ENCODE measurements at places on chromosomes 5 and 9.

DNA sequence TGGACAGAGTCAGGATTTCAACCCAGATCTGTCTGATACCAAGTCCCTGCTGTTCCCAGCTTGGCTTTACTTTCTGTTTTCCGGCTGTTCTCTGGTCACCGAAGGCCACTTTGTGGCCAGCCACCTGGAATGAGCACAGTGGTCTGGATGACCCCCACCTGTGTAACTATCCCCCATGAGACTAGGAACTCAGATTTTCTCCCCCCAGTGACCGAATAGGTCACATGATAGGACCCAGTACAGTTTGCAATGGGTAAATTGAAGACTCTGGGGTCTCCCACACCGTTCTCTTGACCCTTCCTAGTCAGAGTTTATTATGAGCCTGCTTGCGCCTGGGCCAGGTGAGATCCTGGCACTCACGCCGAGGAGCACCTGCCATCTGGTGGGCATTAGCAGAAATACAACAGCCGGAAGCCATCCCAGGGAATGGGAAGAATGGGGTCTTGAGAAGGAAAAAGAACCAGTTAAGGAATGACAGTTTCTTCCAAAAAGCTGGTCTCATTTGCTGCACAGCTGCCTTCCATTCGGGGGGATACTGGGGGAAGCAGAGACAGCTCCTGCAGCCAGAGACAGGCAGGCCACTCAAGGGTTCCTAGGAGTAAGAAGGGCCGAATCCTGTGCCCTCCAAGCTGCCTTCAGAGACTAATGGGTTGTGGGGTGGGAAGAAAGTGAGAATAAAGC, 7.1 kb downstream of the PHYHD1 start:
- DNase-seq: peak; percentile 12

- DNase-seq: peak; percentile 61
Observed at GRCh38 chr5:135977375-135977928, 22.7 kb upstream of the LECT2 start.

DNA sequence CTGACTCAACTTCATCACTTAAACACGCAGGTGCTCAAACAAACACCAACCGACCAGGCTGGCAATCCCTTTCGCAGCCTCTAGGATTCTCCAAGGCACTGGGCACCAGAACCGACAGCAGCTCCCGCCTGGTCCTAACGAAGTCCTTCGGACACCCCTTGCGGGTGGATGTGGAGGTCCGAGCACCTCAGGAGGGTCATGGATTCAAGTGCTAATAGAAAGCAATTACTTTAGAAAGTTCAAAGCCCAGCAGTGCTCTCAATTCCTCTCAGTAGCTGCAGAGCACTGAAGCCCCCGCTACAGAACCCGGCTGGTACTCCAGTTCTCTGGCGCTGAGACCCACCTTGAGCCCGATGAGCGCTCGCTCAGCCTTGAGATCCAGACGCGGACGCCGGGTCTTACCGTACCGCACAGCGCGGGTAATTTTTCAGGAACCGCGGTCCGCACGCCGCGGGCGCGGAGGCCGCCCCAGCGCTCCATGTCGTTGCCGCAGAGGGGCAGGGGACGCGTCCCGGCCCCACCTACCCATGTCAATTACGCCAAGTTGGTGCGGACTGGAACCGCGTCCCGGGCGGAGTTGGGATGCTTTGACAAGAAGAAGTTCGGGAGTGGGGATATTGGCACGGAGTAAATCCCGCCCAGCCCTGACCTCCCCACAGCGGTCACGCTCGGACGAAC, 638 bp downstream of the MARCHF3 start:
- DNase-seq: peak; percentile 40

DNA sequence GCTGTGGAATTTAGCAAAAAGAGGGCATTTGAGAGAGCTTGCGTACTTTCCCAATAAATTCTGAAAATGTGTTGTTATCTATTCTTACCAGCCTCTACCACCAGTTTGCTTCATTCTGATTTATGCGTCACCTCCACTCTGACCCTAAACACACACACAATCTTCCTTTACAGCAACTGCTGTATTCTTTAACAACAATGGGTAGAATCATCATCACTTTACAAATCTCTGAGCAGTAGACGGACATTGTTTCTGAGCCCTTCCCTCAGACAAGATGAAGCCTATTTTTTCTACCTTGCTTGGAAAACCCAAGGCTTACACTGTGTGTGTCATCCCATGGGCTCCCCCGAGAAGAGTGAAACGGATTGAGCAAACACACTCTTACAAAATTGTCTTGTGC, 83.1 kb upstream of the RASA1 start:
- no peak for DNase-seq

DNA sequence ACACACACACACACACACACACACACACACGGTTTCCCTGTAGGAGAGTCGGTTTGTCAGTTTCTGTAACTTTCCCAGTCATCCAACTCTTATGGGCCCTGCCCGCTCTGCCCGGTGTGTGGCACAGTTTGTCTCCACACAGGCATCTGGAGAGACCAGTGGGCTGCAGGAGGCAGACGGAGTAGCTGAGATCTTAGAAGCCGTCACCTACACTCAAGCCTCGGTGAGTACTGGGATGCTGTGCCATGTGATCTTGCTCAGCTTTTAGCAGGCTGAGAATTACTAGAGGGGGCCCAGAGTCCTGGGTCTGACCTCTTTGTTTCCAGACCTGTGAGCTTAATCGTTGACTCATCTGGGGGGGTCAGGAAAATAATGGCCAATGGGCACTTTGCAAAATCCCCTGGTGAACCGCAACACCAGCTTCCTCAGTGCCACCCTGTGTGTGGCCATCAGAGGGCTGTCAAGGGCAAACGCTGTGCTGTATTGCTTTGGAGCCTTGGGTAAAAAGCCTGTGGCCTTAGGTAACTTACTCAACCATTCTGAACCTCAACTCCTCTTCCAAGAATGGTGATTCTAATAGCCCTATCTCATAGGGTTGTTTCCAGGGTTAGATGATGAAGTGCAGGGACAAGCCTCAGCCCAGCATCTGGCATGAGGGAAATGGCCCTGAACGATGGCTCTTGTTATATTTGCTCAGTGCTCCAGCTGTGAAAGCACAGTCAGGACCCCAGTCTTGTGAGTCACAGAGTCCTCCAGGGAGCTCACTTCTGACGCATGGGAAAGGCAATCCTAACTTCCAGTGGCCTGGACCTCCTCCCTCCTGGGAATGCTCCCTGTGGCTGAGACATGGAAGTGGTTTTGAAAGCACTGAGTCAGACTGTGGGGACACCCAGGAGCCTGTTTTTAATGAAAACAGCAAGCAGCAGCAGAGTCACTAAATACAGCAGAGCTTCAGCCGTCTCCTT, 45.6 kb downstream of the COL15A1 start:
- DNase-seq: peak; percentile 100

DNA sequence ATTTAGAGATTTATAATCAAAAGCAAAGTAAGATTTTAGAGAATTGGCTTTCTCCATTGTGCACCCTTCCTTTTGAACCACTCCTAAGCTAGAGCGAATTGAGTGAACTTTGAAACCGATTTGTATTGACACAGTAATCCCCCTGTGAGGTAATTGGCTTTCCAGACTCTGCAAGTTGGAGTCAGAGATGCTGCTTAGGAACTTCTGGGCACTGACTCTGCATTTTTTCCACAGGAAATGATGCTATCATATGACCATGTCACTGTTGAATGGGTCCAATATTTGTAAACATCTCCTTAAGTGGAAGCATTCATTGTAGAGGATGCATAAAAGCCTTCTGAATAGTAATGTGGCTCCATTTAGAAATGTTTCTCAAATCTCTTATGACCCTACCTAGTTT, 394.4 kb upstream of the ZNF608 start:
- DNase-seq: peak; percentile 80

DNA sequence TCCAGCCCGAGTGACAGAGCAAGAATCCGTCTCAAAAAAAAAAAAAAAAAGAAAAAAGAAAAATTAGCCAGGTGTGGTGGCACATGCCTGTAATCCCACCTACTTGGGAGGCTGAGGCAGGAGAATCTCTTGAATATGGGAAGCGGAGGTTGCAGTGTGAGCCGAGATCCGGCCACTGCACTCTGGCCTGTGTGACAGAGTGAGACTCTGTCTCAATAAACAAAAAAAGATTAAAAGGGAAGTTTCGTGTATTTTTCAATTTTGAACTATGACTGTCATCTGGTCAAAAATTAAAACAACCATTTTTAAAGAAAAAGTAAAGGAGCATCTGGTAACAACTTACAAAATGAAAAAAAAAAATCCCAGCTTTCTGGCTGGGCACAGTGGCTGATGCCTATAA, 36.3 kb upstream of the PLIN2 start:
- DNase-seq: no peak

DNA sequence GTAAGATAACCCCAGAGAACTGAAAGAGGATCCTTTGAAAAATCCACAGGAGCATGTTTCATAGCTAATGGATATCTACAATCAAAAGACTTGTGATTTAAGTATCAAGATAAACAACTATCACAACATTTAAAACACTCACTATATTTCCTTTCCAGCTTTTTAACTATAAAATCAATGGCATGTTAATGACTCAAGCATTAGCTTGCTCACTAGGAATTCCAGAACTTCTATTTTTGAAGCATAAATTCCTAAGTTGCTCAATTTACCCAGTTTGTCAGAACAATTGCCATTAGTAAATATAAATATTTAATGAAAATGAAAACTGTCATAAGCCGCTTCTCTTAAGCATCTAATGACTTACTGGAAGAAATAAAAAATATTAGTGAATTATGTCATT, 355.3 kb downstream of the PRELID2 start:
- no peak for DNase-seq

GRCh38 chr5:110439296-110439695, 287.2 kb downstream of the TMEM232 start:
- DNase-seq: no peak

DNA sequence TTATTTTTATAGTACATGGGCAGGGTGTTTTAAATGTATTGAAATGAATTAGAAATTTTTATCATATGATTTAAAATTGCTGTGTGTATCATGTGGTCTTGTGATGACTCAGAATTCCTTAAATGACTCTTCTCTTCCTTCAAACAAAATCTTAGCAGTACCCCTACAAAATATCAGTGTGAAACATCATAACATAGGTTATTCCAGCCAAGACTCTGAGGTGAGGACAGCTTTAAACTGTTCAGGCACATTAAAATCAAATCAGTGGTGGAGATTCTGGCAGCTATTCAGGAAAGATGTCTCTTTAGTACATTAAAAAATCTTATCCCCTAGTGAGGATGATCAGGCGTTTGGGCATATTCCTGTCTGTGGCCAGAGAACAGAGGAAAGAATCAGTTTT, 174.0 kb downstream of the MAN2A1 start:
- peak; percentile 38 for DNase-seq

DNA sequence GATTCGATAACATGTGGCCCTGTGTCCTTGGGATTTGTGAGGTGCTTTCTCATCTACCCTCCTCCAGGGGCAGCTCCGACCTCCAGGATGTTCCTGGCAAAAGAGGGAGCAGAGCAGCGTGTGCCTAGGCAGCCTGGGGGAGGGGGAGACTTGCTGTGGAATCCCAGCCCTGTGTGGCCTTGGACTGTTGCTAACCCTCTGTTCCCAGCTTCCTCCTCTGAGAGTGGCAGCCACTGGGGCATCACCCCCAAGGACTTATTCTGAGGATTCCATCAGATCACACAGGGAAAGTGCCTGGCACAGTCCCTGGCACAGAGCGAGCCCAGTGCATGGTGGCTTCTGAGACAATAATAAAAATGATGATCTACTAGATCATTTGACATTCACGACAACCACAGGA, 265.1 kb upstream of the MVB12B start:
- DNase-seq: no peak

- DNase-seq: no peak
Observed at GRCh38 chr5:173891308-173892116, 3.4 kb downstream of the CPEB4 start.

DNA sequence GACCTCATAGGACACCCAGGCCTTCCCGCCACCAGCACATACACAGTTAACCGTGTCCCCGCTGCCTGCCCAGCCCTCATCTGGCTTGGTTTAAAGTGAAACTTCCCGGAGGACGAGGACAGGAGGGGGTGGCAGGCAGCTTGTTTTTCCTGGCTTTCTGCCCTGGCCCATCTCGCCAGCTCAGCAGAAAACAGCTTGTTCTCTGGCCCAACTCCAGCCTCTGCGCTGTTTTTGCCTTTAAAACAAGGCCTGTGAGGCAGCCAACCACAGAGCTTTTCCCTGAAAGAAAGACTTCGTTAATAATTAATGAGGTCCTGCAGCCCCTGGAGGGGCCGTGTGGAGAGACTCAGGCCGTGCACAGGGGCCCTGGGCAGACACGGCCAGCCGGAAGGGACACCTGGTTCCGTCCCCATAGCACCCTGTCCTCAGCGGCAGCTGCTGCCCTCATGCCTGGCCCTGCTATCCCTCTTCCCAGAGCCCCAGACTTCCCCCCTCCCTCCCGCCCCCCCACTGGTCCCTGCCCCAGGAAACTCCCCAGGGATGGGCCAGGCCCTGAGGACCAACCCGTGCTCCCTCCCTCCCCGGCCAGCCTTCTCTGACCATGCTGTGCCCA, 108.7 kb downstream of the RXRA start:
- peak; percentile 93 for DNase-seq

GRCh38 chr5:25190521-25191000, 545.8 kb upstream of the CDH10 start:
- no peak for DNase-seq

- no peak for DNase-seq
Observed at GRCh38 chr9:34382054-34382453, 5.4 kb upstream of the MYORG start.

GRCh38 chr5:158283397-158283796, 424.5 kb upstream of the CLINT1 start:
- no peak for DNase-seq

GRCh38 chr9:27870404-27870803, 297.1 kb upstream of the C9orf72 start:
- DNase-seq: no peak

DNA sequence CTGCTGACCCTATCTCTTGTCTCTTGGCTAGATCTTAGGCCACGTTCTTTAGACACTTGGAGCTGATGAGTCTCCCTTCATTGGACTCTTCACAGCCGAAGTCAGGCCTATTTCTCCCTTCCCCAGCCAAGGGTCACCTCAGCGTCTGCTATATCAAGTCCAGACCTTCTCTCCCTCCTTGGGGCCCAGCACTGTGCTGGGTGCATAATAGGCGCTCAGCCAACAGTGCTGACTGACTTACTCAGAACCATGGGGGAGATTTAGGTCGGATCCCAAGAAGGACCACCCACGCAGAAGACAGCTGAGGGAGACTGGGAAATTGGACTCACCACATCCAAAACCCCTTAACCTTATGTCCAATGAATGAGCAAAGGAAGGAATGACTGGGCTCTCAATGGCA, 5.6 kb upstream of the AMBP start:
- DNase-seq: no peak

- DNase-seq: no peak
Observed at GRCh38 chr5:27015758-27016157, 22.6 kb downstream of the CDH9 start.

DNA sequence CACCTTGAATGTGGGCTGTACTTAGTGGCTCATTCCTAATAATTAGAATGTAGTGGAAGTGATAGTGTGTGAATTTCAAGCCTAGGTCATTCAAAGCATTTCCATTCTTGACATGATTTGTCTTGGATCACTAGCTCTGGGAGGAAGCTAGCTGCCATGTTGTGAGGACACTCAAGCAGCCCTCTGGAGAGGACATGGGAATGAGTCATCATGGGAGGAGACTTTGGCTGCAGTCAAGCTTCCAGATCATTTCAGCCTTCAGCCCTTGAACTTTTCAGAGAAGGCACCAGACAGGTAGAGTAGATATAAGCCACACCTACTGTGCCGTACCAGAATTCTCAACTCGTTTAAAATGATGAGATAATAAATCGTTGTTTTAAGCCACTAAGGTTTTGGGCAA, 506.9 kb downstream of the ZNF608 start:
- DNase-seq: no peak

GRCh38 chr5:102539562-102539961, 40.8 kb upstream of the SLCO6A1 start:
- no peak for DNase-seq

GRCh38 chr5:133261993-133262392, 210.2 kb downstream of the HSPA4 start:
- DNase-seq: no peak

All from astrocyte (in vitro differentiated cells and primary cell).